ENCODE measurements at places on chromosomes 1 and 21. TPM values are rescaled to one million over a fixed set of nuclear protein-coding genes. Genes with fewer than 3 reads are reported as not detected.

GRCh38 chr1:85220756-85221201 is 20.0 kb upstream of the SYDE2 start:
- no peak for DNase-seq

- no peak for DNase-seq
Measured at GRCh38 chr1:205472737-205473441, 17.0 kb upstream of the BLACAT1 start.

DNA sequence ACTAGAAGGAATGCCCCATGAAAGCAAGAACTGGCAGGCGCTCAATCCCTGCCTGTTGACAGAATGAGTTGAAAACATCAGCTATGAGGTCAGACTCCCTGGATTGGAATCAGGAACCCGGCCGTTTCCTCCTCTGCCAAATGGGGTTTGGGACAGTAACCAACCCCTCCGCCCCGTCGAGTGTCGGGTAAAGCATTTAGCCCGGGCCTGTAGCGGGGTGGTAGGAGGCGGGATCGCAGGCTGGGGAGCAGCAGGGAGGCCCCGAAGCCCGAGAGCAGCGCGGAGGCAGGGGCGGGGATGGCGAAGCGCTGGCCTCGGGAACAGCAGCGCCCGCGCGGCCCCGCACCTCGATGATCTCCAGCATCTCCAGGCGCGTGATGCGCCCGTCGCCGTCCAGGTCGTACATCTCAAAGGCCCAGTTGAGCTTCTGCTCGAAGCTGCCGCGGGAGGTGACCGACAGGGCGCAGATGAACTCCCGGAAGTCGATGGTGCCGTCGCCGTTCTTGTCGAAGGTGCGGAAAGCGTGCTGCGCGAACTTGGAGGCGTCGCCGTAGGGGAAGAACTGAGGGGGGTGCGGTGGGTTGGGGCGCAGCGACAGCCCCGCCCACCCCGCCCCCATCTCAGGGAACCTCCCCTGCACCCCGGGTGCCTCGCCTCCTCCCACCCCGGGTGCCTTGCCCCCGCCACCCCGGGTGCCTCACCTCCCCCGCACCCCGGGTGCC is 7.5 kb downstream of the HPCAL4 start:
- DNase-seq = peak; percentile 34

- DNase-seq = no peak
Measured at GRCh38 chr21:28752131-28752530, 240.5 kb downstream of the LTN1 start.

Gene SPATC1L
- total RNA-seq = 6.5 TPM

DNA sequence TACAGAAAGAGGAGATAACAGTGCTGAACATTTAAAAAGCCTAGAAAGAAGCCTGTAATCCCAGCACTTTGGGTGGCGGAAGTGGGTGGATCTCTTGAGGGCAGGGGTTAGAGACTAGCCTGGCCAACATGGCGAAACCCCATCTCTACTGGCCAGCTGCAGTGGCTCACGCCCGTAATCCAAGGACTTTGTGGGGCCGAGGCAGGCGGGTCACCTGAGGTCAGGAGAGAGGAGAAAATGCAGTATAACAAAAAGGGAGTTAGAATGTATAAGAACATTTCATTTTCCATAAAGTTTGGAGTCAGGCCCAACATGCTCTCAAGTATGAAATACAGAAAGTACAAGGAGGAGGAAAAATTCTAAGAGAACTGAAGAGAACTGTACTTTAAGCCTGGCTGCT is 134.5 kb downstream of the SMYD3 start:
- DNase-seq = no peak

GRCh38 chr1:210568631-210569030 is 239.9 kb downstream of the HHAT start:
- DNase-seq = no peak

DNA sequence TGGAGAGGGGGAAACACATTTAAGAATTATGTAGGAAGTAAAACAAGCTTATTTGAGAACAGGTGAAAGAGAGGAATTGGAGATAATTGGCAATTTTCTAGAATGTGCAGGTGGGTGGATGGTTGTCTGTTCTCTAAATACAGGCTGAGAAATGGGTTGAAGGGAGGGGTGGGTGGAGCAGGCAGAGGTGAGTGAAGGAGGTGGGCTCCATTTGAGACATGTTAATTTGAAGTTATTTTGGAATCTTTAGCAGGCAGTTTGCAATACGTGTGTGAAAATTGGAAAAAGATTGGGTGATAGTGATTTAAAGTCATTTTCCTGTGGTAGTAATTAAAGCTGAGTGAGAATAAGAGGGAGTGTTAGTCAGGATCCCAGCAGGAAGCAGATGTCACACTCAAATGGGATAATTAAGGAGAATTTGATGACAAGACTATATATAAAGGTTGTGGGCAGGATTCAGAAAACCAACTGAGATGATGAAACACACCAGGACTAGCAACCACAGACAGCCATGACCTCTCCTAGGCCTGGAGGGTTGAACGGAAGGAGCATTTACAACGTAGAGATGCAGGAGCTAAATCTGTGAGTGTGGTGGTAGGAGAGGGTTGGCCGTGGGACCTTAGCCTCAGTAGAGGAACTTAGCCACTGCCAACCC is 40.6 kb downstream of the CHRM3 start:
- DNase-seq = no peak

DNA sequence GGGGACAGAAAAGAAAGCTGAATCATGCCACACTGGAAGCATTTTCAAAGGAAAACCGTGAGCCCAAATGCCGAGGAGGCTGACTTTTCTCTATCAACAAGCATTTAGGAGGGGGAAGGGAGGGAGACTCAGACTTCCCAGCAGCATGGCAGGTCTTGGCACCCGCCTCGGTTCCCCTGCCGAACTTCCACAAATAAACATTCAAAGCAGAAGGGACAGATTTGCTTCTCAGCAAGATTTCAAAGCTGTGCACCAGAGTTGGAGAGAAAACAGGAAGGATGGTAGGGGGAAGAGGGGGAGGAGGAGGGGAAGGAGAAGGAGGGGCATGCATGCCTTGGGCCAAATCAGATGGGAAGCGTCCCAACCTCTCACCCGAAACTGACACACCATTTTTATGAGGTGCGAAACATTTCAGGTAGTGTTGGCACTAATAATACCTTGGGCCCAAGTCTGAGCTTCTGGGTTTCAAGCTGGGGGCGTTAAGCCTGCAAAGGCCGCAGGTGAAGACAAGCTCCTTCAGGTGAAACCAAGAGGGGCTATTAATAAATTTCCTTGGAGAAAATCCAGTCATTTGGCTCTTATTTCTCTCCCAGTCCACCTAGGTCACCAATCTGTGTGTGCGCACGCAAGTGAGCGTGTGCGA is 26.4 kb downstream of the ABCA4 start:
- DNase-seq = no peak

All from CD8-positive, alpha-beta T cell (primary cell).